ENCODE measurements at places on chromosomes 7 and 10.

GRCh38 chr7:327233-327931, 37.4 kb downstream of the FOXL3 start:
- DNase-seq, result no peak

GRCh38 chr10:29403208-29403607, 114.3 kb downstream of the LYZL1 start:
- no peak for DNase-seq

GRCh38 chr10:131657318-131657984, 243.4 kb upstream of the PPP2R2D start:
- DNase-seq, result no peak

GRCh38 chr7:4888161-4888560, 4.6 kb upstream of the RADIL start:
- no peak for DNase-seq

DNA sequence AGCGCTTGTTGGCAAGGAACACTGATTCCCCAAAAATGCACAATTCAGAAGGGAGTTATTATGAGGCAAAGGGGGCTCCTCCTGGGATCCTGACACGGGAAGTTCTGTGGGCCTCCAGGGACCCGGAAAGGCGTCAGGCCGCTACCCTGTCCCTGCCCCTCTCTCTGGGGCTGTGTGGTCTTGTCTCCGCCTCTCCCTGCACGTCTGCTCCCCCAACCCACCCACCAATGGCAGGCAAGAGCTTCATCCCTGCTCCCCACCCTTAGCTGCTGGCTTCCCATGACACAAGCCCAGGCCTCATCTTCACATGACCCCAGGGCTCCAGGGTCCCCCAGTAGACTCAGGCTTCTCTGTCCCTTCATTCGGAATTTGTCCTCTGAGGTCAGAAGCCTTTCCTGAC, 31.0 kb upstream of the ADRB1 start:
- DNase-seq, result no peak

DNA sequence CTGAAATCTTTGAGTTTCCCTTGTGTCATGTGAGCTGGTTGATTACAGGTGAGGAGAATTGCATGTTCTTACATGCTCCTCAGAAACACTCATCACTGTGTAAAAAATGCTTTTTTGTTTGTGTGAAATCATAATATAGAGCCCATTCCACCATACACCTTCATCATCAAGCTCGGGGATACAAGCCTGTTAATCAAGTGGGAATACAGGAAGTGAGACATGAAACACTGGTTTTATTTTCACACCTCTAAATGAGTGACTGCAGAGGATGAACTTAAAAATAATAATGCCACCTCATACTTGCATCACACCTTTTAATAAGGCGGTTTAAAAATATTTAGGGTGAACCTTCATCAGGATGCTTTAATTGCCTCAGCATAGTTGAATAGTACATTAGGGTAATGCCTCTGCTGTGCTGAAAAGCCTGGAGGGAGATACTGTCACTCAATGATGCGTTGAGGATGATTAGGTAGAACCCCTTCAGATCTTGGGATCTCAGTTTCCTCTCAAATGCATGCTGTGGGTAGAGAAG, 164.6 kb downstream of the AUTS2 start:
- DNase-seq, result no peak

- DNase-seq, result no peak
Observed at GRCh38 chr7:99601656-99602310, 3.7 kb downstream of the TMEM225B start.

DNA sequence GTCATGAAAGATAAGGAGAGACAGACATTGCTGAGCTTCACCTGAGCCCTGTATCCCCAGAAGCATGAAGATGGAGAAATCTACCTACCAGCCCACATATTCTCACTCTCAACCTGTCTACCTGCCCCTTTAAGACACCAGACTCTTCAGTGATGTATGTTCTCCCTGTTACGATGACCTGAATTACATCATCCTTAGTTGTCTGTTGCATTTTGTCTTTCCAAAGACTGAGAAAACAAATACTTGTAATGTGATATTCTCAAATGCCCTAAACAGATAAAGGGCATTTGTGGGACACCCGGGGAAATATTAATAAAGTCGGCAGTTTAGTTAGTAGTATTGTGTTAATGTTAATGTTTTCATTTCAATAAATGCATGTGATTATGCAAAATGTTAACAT, 305.8 kb upstream of the IGFBP3 start:
- peak; percentile 40 for DNase-seq

- peak; percentile 43 for DNase-seq
Observed at GRCh38 chr10:114703377-114704107, 45.5 kb upstream of the ABLIM1 start.

DNA sequence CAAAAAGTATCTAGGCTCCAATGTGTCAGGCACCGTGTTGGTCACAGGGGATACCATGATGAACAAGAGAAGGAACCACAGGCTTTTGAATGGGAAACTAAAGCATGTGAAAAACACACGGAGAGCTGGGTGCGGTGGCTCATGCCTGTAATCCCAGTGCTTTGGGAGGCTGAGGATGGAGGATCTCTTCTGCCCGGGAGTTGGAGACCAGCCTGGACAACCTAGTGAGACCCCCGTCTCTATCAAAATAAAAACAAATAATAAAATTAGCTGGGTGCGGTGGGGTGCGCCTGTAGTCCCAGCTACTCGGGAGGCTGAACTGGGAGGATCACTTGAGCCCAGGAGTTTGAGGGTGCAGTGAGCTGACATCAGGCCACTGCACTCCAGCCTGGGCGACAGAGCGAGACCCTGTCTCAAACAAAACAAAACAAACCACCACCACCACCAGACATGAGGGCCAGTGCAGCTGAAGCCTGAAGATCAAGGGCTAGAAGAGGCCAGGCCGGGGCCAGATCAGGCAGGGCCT, 611 bp upstream of the COPS6 start:
- DNase-seq, result no peak

GRCh38 chr10:113113241-113113640, 163.2 kb downstream of the TCF7L2 start:
- DNase-seq, result no peak

GRCh38 chr7:87933605-87933952, 472 bp upstream of the ADAM22 start:
- no peak for DNase-seq

GRCh38 chr7:20447021-20447650, 116.4 kb downstream of the ITGB8 start:
- DNase-seq, result no peak

- no peak for DNase-seq
Observed at GRCh38 chr7:151454305-151454704, 14.4 kb upstream of the CRYGN start.

DNA sequence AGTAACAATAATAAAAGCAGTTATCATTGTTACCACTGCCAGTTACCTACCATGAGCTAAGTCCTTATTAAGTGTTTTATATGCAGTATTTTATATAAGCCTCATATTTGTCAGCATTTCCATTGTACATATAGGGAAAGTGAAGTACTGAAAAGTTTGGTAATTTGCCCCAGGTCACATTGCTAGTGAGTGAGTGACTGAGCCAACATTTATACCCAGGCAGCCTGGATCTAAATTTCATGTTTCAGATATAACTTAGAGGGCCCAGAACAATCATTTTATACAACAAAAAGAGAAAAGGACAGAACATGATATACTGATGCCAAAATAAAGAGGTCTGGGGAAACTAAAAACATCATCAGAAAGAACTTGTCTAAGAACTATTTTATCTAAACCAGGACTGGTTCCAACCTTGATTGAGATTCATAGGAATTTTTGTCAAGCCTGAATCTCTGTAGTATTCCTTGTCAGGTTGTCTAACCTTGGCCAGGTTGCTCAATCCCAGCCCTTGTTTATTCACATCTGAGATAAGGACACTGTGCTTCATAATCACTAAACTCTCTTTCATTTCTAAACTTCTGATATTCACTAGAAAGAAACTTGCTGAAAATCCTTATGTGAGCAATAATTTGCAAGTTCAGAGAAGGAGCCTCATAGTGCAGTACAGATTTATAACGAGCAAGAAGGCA, 308.2 kb downstream of the IPMK start:
- no peak for DNase-seq

DNA sequence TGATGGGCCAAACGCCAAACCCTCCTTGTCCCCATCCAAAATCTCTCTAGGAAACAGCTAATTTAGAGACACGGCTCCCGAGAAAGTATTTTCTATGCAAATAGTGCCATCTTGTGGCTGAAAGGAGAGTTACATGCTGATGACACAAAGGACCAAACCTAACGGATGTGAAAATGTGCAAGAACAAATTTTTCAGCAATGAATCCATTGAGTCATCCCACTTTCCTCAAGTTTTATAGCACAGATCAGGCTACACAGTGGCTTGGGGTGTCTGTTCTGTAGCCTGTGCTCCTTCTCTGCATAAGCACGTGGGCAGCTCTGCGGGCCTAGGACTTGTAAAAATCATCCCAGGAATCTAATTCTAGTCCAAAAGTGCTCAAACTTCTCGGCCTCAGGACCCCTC, 154.8 kb upstream of the PRR15 start:
- DNase-seq, result peak; percentile 63
